ENCODE measurements at places on chromosomes 2 and 18.
A peak's percentile ranks its signal among the peaks of the same experiment; 100 is the strongest.

- DNase-seq: no peak
These were observed 46.2 kb upstream of the NABP1 start for GRCh38 chr2:191631754-191632153.

- no peak for DNase-seq
These were observed 31.1 kb downstream of the PSME4 start for GRCh38 chr2:53939656-53940055.

GRCh38 chr2:114550895-114551793, 108.7 kb downstream of the DPP10 start:
- peak; percentile 61 for DNase-seq

DNA sequence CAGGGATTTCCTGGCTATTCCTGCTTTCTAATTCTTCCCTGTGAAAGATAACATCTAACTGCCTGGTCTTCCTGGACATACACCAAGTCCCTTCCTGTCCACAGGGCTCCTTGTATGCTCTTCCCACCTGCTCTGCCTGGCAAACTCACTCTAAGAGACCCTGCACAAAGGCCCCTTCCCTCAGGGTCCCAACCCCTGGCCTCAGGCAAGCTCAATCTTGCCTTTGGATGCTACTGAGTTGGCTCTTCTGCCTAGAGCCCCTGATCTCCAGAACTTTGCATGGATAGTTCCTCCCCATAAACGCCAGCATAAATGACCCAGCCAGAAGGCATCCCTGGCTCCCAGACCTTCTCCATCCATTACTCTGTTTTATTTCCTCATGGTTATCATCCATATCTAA, 98.3 kb upstream of the OTOS start:
- no peak for DNase-seq

GRCh38 chr2:82690757-82691411, 1768.2 kb downstream of the SUCLG1 start:
- no peak for DNase-seq

DNA sequence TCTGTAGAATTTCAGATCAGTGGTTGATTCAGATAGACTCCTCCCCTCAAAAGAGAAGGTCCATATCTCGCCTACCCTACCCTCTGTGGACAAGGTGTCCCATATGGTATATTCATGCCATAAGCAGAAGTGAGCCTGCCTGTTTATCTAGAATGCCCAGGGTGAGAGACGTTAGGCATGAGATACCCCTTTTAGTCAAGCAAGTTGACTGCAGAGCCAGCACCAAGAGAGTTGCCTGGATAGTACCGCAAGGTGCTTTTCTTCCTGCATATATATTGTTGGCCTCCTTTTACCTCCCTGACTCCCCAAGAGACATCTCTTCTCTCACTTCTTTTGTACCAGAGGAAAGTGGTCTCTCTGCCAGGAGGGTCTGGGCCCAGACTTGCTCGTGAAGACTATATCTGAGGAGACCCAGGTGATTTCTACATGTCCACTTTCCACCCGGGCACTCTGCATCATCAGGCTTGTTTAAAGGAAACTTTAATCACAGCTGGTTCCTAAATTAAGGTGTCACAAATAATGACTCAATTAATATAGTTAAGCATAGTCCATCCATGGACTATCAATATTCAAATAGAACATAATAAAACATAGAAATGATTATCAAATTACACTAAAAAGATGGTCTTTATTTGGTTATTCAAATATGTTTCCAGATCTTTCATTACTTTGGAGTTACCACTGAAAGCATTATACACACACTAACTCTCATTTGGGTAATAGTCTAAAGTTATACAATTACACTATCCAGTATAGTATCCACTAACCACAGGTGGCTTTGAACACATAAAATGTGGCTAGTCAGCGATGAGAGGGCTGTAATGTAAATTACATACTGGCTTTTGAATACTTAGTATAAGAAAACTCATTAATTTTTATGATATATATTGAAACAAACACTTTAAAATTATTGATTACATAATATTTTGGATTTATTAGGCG, 4.1 kb downstream of the ITGA4 start:
- DNase-seq: peak; percentile 35

DNA sequence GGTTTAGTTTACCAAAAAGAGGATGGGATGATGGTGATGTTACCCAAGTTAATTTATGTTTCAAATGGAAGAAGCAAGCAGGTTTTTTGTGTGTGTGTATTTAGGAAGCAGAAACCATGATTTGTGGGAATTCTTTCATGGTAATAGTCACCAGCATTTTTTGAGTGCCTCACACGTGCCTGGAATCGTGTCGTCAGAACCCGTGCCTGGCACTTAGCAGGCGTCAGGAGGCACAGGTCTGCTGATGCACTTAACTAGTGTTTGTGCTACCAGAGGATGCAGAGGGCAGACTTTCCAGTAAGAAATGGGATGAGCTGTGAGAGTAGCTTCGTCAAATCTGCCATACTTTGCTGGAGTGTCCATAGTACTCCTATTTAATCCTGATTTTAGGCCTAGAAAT, 41.1 kb downstream of the LYPD6 start:
- no peak for DNase-seq

DNA sequence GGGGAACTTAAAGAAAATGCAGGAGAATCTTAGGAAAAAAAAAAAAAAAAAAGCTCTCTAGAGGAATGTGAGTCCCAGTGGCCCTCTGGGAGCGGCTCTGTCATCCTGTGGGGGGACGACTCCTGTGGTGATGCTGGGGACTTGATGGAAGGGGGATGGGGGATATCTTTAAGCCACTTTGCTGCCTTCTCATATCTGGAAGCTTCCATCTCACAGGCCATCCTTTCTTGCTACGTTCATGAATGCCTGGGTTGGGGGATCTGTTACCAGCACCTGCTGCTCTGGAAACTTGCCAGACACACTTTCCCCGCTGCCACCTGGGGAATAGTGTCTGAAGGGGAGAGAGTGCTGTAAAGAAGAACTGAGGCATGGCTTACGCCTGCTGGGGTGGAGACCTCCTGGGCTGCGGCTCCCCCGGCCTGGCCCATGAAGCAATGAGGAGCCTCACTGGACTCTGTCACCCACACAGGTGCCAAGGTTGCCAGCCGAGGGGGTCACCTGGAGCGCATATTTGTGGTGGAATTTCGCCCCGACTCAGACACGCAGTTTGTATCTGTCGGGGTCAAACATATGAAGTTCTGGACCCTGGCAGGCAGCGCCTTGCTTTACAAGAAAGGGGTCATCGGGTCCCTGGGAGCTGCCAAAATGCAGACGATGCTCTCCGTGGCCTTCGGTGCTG, 92.8 kb downstream of the RTN4 start:
- no peak for DNase-seq

DNA sequence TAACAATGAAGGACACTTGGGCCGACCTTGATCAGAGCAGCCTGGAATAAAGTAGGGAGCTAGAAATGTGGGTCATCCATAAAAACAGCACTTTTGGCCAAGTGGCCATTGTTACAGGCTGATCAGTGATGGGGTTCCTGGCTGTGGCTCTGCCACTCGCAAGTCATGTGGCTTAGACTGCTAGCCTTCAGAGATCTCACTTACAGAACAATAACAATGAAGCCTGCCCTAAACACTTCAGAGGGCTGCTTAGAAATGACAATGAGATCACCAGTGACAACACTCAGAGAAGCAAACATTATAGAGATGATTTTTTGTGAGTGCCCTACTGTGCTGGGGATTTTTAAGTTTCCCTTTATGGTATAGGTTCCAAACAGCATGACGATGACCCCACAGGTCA, 107.9 kb upstream of the LMAN1 start:
- no peak for DNase-seq

GRCh38 chr2:69384618-69385081, 2.4 kb downstream of the GFPT1 start:
- DNase-seq: no peak

- DNase-seq: peak; percentile 34
These were observed 50.0 kb downstream of the AP1S3 start for GRCh38 chr2:223787358-223787757.

- DNase-seq: no peak
These were observed 1.7 kb downstream of the IMPA2 start for GRCh38 chr18:11982981-11983380.

DNA sequence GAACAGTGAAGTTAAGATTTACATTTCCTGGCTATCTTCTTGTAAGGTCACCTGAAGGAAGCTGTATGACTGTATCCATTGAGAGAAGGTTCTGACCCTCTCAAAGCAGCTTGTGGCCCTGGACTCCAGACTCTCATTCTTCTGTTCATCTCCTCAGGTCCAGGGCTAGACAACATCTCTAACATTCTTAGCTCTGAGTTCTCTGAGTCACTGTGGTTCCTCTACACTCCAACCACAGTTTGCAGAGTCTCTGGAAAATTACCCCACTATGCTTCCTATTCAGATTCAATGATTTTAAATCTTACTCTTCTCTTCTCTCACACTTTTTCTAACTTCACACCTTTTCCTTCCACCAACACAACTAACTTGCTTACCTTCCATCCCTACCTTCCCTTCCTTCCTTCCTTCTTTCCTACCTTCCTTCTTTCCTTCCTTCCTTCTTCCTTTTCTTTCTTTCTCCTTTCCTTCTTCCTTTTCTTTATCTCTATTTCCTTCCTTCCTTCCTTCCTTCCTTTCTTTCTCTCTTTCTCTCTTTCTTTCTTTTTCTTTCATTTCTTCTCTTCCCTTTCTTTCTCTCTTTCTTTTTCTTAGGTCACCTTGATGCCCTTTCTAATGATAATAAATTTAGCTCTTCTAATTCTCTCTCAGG, 824.3 kb upstream of the ZEB2 start:
- no peak for DNase-seq

Data from NAMALWA (cell line).